ENCODE measurements at places on chromosomes 2 and 18.

- DNase-seq, result no peak
Observed at GRCh38 chr2:127410871-127411652, 7.2 kb upstream of the PROC start.

DNA sequence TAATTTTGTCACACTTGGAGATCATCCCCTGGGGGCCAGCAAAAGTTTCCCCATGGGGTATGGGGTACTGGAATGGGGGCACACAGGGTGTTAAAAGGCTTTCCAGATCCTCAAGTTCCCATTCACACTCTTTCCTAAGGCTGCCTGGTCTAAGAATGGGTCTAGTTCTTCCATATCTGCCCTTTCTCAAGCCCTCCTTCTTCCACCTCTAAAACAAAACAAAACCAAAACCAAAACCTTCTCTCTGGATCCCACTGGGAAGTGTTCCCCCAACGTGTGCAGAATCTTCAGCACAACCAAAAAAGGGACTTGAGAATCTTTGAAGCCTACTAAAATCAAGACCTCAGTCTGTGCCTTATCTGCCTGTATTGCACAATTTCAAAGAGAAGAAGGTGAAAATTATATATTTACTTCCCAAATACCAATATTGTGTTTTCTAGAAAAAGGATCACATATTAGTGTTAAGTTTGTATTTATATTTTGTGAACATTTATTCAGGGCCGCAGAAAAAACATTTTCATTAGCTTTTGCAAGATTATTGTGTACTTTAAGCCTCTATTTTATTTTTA is 207.2 kb upstream of the TCF4 start:
- no peak for DNase-seq

GRCh38 chr2:9675415-9676351 is 44.9 kb upstream of the YWHAQ start:
- no peak for DNase-seq

DNA sequence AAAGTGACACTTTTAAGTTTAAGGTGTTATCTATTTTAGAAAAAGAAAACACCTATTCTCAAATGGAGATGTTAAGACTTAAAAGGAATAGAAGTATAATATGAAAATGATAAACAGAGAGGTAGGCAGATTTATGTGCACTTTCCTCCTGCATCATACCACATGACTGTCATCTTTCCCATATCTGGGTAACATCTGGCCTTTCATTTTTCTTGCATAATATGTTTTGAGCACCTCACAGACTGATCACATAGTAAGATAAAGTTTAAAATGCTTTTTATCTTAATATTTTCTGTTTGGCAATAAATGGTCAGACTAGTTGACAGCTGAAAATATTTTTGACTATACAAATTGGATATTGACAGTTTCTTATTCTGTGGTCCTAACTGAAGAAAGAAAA is 1852.1 kb upstream of the PIK3C3 start:
- DNase-seq, result no peak

DNA sequence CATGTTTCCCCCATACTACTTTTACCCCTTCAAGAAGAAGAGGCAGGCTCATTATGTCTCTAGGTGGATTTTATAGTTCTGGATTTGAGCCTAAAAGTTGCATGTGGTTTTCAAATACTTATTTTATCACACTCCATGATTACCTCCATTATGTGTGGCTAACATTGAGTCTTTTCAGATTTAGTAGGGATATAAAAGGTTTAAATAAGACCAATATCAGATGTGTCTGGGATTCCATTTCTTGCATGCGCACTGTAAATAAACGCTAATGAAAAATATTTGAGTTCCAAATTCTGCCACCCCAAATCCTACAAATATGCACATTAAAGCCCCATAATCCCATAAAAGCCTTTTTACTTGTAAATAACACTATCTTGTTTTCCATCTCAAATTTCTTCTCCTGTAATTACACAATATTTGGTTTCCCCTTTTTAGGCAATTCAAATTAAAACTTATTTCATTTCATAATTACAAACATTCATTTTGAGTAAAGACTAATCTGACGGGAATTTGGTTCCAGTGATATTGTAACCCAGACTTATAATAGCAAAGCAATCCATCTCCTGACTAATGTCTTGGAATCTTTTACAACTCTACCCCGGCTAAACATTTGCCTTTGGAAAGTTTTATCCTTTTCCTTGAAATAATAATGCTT is 600.0 kb downstream of the SLC4A3 start:
- no peak for DNase-seq

- DNase-seq, result no peak
Observed at GRCh38 chr2:95019572-95019971, 5.9 kb upstream of the MAL start.

DNA sequence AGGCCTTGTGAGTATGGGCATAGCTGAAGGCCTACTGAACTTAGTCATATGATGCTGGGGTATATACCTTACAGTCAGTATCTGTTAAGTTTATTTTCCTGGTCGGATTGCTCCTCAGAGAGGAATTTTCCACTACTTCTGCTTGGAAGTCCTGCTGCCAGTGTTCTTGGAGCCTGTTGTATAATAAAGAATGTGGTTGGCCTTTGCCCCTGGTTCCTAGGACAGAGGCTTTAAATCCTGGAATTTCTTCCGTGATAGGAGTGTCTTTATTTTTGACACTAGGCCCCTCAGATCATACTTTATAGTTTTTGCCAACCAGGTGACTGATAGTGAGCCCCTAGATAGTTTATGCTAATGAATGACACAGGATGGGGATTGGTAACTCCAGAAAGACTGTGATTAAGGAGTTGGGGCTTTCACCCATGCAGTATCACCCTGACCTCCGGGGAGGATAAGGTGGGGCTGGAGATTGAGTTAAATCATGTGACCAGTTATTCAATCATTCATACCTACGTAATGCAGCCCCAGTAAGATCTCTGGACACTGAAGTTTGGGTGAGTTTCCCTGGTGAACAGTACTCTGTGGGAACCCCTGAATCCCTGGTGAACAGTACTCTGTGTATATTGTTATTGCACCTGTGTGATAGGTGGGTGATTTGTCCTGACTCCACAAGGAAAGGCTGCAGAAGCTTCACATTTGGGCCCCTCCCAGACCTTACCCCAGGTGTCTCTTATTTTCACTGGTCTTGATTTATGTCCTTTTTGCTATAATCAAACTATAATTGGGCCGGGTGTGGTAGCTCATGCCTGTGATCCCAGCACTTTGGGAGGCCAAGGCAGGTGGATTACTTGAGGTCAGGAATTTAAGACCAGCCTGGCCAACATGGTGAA is 56.9 kb downstream of the COMMD1 start:
- no peak for DNase-seq

DNA sequence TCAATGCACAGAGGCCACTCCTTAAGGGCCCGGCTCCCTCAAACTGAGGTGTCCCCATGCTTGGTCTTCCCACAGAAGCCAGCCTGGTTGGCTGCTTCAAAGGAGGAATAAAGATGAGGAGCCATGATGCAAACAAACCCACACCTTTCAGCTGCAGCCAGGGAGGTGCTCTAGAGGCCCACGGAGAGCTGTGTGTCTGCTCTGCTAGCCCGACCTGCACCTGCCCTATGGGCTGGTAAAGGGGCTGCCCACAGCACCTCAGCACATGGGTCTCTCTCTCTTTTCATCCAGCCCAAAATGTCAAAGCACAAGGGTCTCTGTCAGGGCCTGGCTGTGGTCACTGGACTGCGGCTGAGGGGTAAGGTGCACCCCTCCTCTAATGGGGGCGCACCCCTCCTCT is 132.1 kb downstream of the MSH2 start:
- DNase-seq, result no peak

GRCh38 chr18:38900031-38900430 is 1334.4 kb upstream of the CELF4 start:
- DNase-seq, result no peak

DNA sequence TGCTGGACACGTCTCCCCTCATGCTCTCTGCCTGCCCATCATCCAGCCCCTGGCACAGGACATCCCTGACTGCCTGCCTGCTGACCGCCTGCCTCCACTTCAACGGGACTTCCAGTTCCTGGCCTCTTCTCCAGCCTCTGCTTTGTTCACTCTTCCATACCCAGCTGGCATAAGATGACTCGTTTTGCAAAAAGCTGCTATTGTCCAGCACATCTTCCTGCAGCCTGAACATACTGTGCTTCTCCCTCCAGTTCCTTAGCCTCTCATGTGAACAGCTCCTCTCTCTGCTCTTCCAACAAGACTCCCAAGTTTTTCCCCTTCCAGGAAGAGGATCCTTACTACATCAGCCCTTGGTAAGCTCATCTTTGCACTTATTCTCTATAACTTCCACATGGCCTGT is 62.4 kb upstream of the SKOR2 start:
- no peak for DNase-seq

GRCh38 chr2:37669446-37669845 is 2.0 kb downstream of the CDC42EP3 start:
- no peak for DNase-seq

All from NCI-H524 treated with DMSO at 0.1 percent for 48 hours (cell line).